ENCODE measurements at places on chromosomes 5 and 9. TPM values are rescaled to one million over a fixed set of nuclear protein-coding genes. Genes with fewer than 3 reads are reported as not detected.

GRCh38 chr5:91178461-91178860 lies 204.7 kb downstream of the ARRDC3 start:
- DNase-seq: no peak

DNA sequence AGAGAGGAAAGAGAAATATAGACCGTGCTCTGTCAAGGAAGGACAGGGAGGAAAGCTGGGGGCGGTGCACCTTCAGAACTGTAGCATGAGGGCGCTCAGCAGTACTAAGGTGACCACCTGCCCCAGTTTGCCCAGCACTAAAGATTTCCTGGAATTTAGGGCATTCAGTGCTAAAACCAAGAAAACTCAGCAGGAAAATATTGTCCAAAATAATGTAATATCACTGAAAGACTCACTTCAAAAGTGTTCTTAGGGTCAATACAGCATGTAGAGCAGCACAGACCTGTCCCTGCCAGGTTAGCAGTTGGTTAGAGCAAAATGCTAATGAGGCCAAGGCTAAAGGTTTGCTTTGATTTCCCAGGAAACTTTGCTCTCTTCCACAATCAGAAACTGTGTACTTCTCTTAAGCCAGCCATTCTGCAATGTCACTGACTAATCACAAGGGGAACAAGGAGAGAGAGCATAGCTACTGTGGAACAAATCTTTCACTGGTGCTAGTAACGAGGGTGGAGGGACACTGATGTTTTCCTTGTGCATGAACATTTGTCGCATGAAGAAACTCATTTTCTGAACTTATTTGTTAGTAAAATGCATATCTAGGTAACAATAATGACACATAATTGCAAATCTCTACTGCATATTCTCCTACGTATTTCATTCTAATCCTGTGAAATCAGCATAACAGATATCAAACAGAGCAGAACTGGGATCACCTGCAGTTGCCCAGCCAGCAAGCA lies 53.0 kb upstream of the GRAMD2B start:
- DNase-seq: no peak

DNA sequence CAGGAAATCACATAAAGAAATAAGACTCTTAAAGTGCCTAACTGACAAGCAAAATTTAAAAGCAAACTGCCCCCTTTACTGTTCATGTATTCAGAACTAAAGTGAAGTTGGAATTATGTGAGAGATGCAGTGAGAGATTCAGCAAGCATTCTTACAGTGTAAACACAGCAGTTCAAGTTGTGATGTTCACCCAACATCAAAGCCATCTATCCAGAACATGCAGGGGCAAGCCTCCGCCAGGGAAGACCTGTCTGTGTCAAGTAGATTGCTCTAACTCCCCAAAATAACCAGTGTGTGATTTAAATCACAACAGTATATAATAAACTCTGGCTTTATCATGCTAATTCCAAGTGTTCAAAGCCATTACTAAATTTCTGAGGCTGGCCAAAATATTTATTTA lies 233.3 kb downstream of the BNC2 start:
- no peak for DNase-seq

DNA sequence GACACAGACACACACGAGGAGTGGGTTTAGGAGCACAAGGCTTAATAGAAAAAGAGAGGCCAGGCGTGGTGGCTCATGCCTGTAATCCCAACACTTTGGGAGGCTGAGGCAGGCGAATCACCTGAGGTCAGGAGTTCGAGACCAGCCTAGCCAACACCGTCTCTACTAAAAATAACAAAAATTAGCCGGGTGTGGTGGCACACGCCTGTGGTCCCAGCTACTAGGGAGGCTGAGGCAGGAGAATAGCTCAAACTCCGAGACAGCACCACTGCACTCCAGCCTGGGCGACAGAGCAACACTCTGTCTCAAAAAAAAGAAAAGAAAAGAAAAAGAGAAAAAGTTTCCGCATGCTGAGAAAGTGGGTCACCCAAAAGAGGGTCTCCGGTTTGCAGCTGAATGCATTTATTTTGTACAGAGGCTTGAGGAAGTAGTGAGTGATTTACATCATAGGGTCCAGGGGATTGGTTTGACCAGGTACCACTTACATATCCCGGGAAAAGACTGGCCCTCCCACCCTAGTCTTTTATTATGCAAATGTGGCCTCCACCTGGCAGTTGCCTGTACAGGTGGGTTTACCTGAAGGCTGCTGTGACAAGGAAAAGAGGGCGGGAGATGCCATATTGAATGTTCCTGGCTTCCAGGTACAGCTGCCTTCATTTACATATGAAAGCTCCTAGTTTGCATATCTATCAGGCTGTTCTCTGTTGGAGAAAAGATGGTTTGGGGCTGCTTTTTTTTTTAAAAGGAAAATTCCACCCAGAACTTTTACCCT lies 366.2 kb upstream of the GRAMD2B start:
- DNase-seq: no peak

DNA sequence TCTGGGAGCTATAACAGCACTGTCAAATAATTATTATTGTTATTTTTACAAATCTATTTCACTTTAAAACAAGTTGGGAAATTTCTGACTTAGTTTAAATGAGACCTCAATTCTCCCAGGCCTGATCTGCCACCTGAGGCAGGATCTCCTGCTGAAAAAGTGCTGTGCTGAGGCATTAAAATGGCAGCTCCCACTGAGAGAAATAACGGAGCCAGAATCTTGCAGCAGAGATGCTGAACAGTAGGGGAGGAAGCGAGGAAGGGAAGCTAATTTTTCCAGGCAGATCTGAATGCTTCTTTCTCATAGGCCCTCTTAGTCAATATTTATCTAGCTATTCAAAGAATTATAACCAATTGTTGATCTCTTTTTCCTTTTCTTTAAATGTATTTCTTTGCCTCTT lies 196.3 kb downstream of the ZNF462 start:
- DNase-seq: no peak

DNA sequence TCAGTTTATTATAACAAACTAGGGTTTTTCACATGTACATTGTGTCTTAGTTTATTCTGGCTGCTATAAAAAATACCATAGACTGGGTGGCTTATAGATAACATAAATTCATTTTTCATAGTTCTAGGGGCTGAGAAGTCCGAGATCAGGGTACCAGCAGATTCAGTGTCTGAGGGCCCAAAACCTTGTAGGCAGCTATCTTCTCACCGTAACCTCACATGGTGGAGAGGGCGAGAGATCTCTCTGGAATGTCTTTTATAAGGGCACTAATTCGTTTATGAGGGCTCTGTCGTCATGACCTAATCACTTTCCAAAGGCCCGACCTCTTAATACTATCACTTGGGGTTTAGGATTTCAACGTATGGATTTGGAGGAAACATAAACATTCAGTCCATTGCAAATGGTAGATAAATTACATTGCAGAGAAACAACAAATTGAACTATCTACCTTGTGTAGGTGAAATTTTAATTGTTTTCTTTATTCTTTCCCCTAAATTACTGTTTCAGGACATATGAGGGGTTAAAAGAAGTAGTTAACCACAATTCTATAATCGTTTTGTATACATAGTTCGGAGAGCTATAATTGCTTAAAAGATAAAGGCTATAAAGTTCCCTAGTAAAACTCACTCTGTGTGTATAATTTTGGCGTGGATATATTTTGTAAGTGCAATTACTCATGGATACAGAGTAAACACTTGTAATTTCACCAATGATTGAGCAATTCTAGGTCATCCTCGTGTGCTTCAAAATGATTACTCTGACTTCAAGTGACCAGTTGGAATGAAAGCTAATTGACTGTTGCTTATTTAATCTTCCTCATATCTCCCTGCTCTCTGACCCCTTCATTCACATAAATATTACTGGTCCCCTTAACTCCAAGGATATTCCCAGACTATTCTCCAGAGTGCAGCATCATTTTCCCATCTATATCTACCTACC lies 247.5 kb upstream of the TMEM161B start:
- DNase-seq: no peak

GRCh38 chr9:34403554-34404380 lies 27.1 kb upstream of the MYORG start:
- no peak for DNase-seq

DNA sequence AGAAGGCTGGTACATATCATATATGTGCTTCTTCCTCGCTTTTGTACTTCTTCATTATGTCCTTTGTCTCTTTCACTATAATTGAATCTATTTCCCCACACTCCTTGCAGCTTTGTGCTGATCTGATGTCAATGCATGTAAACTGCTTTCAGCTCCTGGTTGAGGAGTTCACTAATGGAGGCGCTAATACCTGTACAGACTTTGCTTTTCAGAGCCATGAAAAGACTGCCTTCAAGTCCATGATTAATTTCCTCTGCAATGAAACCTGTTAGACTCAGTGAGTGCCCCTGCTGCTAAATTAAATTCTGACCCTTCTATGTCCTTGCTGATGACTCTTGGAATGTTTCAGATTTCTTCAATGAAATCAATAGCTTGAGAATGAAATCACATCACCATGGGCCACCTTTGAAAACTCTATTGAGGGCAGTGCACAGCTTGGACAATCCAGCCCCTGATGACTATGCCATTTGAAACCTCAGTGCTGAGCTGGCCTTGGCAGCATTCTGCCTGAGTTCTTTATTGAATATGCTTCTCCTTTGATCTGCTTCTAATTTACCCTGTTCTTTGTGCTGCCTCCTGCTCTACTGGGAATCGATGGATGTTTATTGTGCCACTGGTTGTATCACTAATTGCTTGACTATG lies 358.2 kb upstream of the DMAC1 start:
- DNase-seq: no peak

- DNase-seq: no peak
Measured at GRCh38 chr5:132226516-132227234, 978 bp downstream of the P4HA2 start.

GRCh38 chr5:149632311-149633251 lies 51.3 kb downstream of the ARHGEF37 start:
- no peak for DNase-seq

DNA sequence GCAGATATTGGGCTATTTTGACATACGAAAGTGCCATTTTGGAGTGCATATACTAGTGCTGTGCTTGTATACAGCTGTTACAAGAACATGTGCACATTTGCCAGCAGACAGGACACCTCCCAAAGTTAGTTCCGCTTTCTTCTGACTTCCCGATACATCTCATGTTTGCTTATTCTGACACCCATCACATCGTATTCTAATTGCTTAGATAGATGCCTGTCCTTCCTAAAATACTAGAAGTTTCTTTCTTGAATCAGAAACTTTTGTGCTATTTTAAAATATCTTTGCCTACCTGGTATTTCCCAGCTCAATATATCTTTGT lies 177.8 kb downstream of the TTLL11 start:
- no peak for DNase-seq

- no peak for DNase-seq
Measured at GRCh38 chr5:77669677-77670076, 31.2 kb upstream of the OTP start.

GRCh38 chr9:136111190-136111589 lies 7.5 kb downstream of the TMEM250 start:
- no peak for DNase-seq

- no peak for DNase-seq
Measured at GRCh38 chr9:120668399-120668798, 45.9 kb downstream of the MEGF9 start.

- no peak for DNase-seq
Measured at GRCh38 chr9:110048976-110049698, 158.8 kb downstream of the C9orf152 start.

GRCh38 chr9:127255692-127256091 lies 8.9 kb upstream of the GARNL3 start:
- DNase-seq: no peak

DNA sequence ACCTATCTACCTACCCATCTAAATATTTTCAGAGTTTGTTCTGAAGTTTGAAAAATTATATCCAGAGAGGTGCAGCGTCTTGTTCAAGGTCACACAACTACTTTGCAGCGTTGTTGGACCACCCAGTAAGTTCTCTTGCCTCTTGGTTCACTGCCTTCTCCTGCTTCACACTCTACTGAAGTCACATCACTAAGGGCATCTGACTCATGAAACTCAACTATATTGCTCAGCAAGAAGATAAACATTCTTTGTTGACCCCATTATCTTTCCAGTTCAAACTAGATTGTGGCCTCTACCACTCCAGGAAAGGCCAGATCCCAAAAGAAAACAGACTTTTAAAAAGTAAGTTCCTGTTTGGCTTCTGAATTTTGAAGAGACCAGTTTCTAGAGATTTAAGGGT lies 326.9 kb downstream of the SLIT3 start:
- DNase-seq: no peak

DNA sequence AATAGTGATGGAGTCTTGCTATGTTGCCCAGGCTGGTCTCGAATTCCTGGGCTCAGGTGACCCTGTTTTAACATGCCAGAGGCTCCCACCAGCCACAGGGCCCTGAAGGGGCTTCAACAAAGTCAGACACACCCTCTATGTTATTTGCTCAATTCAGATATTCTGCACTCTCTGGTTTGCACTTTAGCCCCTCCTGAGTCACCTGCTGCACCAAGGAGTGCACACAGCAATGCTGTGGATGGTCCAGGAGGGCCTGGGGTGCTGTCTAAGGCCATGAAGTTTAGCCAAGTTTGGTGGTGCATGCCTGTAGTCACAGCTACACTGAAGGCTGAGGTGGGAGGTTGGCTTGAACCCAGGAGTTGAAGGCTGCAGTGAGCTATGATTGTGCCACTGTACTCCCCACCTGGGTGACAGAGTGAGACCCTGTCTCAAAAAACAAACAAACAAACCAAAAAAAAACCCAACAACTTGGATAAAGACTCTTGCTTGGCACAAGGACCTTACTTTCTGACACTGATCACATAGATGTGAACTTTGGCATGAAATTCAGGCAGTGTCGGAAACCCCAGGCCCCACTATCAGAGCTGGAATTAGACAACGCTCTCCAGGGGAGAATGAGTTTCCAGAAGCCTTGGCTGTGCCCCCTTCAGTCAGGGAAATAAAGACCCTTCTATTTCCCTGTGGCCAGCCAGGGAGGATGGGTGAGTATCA lies 39.7 kb upstream of the CDKN2AIPNL start:
- no peak for DNase-seq

DNA sequence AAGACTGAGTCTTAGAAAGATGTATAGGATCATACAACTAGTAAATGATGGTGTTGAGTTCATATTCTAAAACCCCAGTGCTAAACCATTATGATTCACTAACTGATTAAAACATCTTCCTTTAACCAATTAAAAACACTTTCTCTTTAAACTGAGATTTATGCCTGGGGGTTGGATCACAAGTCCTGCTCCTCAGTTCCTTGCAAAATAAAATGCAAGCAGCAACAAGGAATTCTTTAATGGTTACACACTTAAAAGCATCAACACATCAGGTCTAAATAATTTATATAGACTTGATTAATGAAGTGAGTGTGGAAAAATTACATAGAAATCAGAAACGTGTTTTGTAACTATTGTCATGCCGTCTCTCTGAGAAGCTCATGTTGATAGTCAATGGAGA lies 189.2 kb downstream of the TARS1 start:
- no peak for DNase-seq

- DNase-seq: no peak
Measured at GRCh38 chr9:98660541-98660940, 48.2 kb downstream of the GABBR2 start.

Gene UBE2QL1
- total RNA-seq: 0.48 TPM

Gene NSMF
- 8.6 TPM for total RNA-seq

Gene PCDHGB3
- 7.3 TPM for total RNA-seq

Gene LPAR1
- 134 TPM for total RNA-seq

Gene SUSD1
- 19.9 TPM for total RNA-seq

Gene KIF4B
- total RNA-seq: 0.05 TPM

Gene CCL21
- 35.7 TPM for total RNA-seq

Gene FOXD1
- 0.58 TPM for total RNA-seq

Gene SPATA31E1
- total RNA-seq: not detected

Gene SPACA9
- 2.5 TPM for total RNA-seq

Gene GAS1
- total RNA-seq: 52.8 TPM

Gene SOHLH1
- not detected for total RNA-seq

Gene HMMR
- total RNA-seq: 29.0 TPM

Gene RELL2
- total RNA-seq: 0.53 TPM

Gene SLC36A2
- total RNA-seq: not detected
